ENCODE measurements at places on chromosomes 7 and 10. TPM values are rescaled to one million over a fixed set of nuclear protein-coding genes. Genes with fewer than 3 reads are reported as not detected.

RAPGEF5 gene
- 37.6 TPM for total RNA-seq

GIMAP8 gene
- total RNA-seq, result 0.47 TPM

FAM107B gene
- 347 TPM for total RNA-seq

GIMAP5 gene
- 0.27 TPM for total RNA-seq

KLLN gene
- 2.2 TPM for total RNA-seq

NOS3 gene
- 0.39 TPM for total RNA-seq

MCU gene
- 17.6 TPM for total RNA-seq

CACNB2 gene
- not detected for total RNA-seq

IKZF1 gene
- 261 TPM for total RNA-seq
